ENCODE measurements at places on chromosomes 1 and 21.

DNA sequence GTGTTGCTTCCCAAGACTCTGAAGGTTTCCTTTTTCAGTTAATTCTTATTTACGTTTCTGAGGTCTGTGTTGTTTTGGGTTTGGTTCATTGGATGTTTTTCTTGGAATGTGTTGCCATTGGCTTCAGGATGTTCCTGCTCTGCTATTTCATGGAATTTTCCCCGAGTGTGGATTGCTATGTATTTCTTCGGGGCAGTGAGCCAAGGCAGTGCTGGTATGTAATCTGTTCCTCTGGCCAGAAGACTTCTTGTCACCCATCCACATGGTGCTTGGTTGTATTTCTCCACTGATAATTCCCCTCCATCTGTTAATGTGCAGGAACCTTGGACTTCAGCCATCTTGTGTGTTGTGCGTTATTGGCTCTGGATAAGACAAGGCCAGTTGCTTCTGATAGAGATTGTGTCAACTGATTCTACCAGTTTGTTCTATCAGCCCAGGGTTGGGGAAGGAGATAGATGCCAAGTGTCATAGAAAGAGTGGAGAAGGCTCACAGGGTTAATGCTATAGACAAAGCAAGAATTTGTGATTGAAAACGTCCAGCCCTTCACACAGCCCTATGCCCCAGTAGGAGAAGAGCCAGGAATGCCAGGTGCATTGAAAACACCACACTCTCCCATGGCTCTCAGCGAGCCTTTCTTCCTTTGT lies 505.2 kb downstream of the PLPP3 start:
- no peak for DNase-seq

DNA sequence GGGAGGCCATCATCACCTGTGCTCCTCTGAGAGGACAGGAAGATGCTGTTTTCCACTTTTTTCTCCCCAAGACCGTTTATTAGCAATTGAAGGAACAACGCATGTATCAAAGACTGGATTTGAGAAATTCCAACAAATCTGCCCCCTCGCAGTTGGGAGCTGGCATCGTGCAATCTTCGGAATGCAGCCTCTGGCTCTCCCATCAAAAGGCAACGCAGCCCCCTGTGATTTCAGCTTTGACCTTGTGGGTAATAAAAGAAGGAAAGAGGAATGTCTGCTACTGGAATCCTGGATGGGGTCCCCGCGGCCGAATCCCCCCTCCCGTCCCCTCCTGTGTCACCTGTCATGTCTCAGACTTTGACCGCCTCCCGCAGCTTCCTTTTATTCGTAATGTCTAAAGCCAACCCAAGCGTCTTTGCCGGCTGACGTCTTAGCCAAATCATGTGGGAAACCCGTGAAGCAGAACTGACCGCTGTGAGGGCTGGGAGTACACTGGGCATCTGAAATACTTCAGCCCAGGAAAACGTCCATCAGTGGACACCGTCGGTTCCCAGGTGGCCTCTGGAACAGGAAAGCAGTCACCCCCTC lies 101.5 kb downstream of the WDR4 start:
- DNase-seq: no peak

- no peak for DNase-seq
These were observed 111.3 kb downstream of the SETD4 start for GRCh38 chr21:35948982-35949381.

DNA sequence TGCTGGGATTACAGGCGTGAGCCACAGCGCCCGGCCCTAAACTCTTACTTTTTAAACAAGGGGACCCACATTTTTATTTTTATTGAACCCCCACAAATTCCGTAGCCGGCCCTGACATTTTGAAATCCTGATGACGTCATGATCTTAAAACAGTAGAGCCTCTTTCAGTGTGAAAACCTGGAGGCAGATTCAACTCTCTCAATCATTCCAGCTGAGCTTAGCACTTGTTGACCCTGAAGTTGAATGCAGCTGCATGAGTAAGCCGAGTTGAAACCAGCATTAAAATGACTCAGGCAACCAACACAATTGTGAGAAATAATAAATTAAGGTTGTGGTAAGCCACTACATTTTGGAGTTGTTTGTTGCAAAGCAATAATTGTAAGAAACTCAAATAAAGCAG lies 93.9 kb upstream of the ADGRL4 start:
- no peak for DNase-seq

DNA sequence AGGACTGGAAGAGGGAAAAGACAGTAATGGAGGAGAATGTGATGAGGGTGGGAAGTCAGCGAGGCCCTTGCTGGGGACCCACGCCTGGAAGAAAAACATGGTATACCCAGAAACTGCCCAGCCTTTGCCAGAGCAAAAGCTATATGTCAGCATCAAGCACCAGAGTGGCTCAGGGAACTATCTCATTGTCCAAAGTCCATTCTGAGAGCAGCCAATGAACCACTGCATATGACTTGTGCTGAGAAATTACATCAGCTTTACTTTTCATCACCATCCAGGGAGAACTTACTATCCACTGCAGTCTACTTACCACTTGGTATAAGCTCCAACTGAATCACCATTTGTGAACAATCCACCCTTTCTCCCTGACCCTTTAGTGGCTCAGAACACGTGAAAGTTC lies 148.1 kb downstream of the TTLL7 start:
- no peak for DNase-seq

- DNase-seq: no peak
These were observed 15.4 kb upstream of the ZBTB21 start for GRCh38 chr21:42025376-42026081.

DNA sequence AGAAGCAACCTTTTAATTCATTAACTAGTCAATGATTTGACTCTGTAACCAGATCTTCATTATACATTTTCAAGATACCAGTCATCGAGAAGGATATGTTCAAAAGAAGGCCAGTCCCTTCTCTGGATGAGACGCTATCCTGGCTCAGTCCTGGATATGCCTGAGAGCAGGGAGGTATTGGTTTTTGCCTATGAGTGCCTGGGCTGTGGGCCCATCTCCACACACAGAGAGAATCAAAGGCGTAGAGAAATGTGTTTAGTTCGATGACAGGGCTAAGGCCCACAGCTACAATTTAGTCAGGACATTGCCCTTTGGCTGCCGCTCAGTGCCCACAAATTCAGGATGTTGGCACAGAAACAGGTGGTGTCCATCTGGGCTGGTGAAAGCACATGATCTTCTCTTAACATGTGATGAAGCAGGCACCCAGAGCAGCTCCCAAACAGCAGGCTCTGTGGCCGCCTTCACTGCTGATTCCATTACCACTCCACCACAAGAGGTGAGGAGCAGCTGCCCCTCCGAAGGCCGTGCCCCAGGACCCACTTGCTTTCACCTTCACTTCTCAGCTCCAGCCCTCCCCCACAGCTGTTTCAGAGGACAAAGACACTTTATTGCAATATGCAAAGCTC lies 24.7 kb downstream of the ACKR1 start:
- no peak for DNase-seq

DNA sequence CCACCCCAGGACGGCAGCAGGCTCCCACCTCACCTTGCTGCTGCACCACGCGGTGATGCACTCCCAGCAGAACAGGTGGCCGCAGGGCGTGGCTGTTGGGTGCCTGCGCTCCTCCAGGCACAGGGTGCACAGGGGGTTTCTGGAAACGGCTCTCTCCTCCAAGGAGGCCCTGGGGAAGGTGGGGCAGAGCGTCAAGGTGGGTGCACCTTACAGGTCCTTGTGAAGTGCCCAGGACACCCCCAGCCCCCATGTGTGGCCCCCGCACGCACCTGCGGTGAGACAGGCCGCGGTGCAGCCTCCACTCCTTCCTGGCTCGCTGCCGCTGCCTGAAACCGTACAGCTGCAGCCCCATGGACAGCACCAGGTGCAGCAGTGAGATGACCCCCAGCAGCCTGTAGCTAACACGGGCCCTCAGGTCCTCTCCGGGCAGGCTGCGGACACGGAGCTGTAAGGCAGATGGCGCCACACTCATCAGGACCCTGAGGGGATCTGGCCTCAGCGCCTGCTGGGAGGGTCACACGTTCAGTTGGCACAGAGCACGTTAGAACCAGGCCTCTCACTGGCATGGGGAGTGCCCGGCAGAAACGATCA lies 5.8 kb downstream of the PEX10 start:
- DNase-seq: no peak

DNA sequence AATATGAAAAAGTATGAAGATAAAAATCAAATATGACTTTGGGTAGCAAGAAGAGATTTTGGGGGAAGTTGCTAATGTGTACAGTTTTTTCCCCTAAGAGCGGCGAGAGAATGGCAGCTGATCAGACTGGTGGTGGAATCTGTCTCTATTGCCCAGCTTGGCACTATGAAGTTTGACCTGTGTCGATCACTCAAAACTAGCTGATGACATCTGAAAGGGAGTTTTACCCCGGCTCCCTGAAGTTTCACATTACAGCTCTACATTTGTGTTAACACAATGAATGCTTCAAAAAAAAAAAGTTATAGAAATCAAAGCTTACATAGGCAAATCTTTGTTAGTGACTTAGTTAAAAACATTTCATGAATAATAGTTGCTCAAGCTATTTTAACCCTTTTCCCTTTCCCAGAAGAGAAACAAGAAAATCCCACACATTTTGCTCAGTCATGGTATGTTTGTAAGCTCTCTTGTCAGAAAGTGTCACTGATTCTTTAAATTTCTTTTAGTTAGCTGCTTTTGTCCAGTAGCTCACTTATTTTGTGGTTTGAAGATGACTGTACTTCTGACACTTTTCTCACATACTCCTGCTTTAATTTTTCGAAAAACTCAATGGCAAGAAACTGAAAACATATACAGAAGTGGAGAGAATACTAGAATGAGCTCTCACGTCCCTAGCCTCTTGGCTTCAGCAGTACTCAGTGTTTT lies 41.3 kb downstream of the DYRK1A start:
- DNase-seq: no peak

GRCh38 chr1:187509091-187509490 lies 680.3 kb downstream of the PLA2G4A start:
- no peak for DNase-seq

Measured in stimulated activated CD4-positive, alpha-beta T cell treated with anti-CD3 and anti-CD28 coated beads, Interleukin-4, amount 100 ng/mL, for 48 hours (primary cell).